ENCODE measurements at places on chromosomes 11 and 22.

- DNase-seq: no peak
Observed at GRCh38 chr11:124570160-124570559, 363 bp downstream of the OR8A1 start.

DNA sequence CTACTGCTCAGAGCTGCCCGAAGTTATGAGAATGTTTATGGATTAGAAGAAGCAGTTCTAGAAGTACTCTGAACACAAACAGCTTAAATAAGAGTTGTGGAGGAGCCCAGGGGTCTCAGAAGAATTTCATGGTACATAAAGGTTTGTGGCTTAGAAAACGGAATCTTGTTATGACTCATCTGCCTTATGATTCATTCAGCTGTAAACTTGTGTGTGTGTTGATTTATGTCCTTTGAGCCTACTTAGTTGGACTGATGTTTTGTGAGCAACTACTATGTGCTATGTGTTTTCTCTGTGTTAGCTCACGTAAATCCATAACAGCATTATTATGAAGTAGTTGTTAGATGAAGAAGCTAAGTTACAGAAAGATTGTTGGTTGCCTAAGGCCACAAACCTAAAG is 203.7 kb downstream of the PGR start:
- DNase-seq: no peak

DNA sequence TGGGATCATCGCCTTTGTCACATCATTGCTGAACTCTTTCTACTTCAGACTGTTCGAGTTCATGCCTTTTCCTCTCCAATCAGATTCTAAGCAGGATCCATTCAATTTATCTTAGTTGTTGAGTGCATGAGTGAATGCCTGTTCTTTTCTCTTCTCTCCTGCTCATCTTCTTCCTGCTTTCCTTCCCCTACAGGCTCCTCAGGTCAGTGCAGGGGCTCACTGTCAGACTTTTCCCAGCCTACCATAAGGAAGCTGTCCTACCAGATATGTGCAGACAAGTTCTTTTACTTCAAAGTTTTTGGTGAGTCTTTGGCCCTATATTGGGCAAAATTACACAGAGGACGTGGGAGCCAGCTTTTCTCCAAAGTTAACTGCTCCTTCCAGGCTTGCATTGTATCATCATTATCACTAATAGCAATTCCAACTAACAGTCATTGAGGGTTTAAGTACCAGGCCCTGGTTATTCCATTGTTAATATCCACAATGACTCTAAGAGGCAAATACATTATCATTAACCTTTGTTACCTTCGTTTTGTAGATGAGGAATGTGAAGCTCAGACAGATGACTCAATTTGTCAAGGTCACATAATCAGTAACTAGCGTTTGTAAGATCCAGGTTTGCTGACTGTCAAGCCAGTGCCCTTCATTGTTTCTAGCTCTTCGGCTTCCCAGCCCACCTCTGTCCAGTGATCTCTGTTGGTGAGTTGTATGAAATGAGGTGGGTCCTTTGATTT is 30.4 kb downstream of the OR6Q1 start:
- no peak for DNase-seq

DNA sequence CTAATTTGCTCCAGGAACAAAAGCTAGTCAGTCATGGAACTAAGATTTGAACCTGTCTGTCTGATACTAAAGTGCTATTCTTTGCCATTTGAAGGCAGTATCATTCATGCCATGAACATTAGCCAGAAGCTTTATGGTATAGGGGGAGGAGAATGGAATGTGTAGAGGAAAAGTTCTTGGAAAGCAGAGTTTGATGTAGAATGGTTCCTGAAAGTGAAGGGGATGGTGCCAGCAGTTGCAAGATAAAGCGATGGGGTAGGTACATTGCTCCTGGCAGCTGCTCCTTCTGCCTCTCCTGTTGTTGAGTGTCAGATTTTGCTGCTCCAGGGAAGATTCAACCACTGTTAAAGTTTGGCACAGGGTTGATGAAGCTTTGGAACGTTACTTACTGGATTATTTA is 53.4 kb downstream of the ARHGAP42 start:
- DNase-seq: no peak

DNA sequence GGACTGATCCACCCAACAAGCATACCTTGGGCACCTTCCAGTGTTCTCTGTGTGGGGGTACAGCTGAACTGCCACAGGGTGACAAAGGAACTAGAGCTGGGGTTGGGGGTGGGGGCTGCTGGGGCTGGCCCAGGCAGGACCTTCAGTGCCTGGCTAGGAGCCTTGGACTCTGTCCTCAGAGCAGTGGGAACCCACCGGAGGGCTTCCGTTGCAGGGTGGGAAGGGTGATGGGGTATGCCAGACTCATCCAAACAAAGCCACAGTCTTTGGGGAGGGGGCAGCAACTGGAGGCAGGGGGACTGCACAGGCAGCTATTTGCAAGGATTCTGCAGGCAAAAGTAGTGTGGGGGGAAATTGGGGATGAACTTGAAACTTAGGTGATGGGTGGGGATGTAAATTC is 35.7 kb upstream of the CLDN5 start:
- DNase-seq: no peak

- DNase-seq: no peak
Observed at GRCh38 chr11:11409901-11410300, 56.9 kb upstream of the CSNK2A3 start.

DNA sequence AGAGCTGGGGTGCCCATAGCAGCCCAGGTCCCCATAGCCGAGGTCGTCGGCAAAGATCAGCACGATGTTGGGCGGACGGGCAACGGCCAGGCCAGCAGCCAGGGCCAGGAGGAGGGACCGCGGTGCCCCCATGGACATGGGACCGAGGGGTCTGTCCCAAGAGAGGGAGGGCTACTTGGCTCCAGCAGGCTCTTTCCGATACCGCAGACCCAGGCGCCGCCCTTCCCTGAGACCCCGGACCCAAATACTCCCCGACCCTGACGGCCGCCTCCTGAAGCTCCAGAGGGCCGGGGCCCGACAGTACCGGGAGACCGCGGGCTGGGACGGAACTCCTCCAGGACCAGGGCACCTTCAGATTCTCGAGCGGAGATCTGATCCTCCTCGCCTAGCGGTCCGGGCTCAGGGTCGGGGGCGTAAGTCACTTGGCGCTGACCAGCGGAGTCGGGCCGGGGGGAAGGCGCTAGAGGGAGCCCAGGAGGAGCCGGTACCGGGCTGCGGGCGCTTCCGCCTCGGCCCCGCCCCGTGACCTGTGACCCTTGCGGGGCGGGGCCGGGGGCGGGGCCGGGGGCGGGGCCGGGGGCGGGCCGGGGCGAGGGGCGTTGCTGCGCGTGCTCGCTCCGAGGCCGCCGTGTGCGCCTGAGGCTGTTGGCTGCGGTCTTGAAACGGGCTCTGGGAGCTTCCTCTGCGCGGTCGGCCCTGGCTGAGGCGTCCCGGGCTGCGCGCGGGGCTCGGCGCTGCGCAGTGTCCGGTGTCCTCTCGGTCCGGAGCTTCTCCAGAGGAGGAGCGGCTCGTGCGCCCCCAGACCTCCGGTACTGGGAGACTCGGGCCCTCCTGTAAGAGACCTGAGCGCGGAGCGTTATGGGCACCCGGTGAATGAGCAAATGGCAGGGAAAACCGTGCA is at the start of gene ARSA:
Gene ARSA (minus strand): TSS at position 511 of the 901 bp plus-strand sequence. CDS start 373 bp downstream, at position 138.
- DNase-seq: peak; percentile 84

GRCh38 chr22:50732681-50733080 is 5.3 kb upstream of the ACR start:
- no peak for DNase-seq

- no peak for DNase-seq
Observed at GRCh38 chr11:77101043-77101537, 1.6 kb upstream of the OMP start.

GRCh38 chr11:90601261-90601660 is 378.4 kb upstream of the CHORDC1 start:
- no peak for DNase-seq

DNA sequence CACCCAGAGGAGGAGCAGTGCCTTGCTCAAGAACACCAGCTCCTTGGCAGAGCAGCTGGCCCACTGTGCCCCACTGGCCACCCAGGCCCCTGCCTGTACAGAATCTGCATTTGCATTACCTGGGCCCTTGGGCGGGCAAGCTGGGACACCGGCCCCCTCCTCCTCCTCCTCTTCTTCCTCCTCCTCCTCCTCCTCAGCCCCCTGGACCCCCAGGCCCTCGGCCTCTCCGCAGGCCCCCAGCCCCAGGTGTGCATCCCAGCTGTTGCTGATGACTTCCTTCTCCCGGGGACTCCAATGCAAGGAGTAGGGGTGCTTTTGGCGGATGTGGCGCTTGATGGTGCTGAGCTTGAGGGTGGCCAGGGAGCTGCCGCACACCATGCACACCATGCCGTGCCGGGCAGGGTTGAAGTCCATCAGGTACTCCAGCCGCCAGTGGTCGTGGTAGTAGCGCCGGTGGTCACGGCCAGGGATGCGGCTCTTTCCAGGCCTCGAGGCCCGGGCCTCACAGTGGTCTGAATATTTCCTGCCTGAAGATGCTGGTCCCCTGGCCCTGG is 2.8 kb downstream of the ZFTA start:
- DNase-seq: no peak

DNA sequence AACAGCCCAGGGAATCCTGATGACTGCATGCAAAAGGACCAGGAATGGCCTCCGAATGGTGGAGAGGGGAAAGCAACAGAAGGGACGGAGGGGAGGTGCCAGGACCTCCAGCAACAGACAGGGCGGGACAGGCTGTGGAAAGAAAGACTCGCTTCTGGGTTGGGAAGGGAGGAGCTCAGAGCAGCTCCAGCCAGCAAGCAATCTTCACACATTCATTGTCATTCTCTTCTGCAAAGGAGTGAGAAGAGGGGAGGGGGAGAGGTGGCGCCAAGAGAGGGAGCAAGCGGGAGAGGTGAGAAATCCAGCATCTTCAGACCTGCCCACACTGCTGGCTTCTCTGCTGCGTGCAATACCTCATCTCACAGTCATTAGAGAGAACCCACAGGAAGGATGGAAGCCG is 509.0 kb downstream of the BUD13 start:
- no peak for DNase-seq

GRCh38 chr22:27919942-27920755 is 1.1 kb upstream of the PITPNB start:
- no peak for DNase-seq

GRCh38 chr11:102864724-102865123 is 10.1 kb downstream of the MMP12 start:
- no peak for DNase-seq

GRCh38 chr11:45285930-45286632 is at the start of gene SYT13:
SYT13 (minus strand) TSS chr11:45286341; CDS start chr11:45286207, 134 bp downstream.
- DNase-seq: no peak

DNA sequence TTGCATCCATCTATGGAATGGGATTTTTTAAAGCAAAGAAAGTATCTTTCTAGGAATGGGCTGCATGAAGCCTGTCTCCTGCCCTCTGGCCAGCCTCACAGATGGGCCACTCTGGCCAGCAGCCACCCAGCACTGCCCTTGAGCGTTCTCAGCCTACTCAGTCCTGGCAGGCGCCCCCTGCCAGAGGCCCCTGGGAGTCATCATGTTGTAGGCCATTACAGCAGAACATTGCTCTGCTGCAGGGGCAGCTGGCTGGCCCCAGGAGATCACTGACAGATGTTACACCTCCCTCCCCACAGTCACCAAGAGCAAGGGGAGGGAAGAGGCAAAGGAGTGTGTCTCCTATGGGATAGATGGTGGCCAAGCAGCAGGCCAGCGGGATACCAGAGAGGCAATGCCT is 363.7 kb downstream of the NXPE2 start:
- no peak for DNase-seq

- DNase-seq: no peak
Observed at GRCh38 chr11:12377824-12378593, 638 bp downstream of the PARVA start.

GRCh38 chr11:45109400-45109799 is 37.0 kb upstream of the PRDM11 start:
- no peak for DNase-seq

All from C1 segment of cervical spinal cord (tissue), 14 donors.